ENCODE measurements at places on chromosomes 13 and 19. TPM values are rescaled to one million over a fixed set of nuclear protein-coding genes. Genes with fewer than 3 reads are reported as not detected.

Gene OR7A5
- not detected for total RNA-seq

Gene MUC16
- 0.42 TPM for total RNA-seq

Gene CPAMD8
- 14.1 TPM for total RNA-seq

DNA sequence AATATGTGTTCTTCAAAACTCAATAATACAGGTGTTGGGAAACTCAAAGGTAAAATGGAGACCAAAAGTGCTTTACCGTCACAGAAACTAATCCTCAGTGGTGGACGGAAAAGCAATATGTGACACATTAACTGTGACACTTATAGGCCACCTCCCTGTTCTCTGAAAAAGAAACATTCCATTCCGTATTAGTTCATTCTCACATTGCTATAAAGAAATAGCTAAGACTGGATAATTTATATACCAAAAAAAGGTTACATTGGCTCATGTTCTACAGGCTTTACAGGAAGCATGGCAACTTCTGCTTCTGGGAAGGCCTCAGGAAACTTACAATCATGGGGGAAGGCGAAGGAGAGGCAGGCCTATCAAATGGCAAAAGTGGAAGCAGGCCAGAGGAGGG lies 435.3 kb upstream of the HTR2A start:
- no peak overlapping the region for H3K4me3 ChIP-seq
- no peaks in the 10 kb centered on the region for H3K27me3 ChIP-seq
- no peaks in the 10 kb centered on the region for H3K4me1 ChIP-seq
- no peak overlapping the region for H3K27ac ChIP-seq
- no peak for DNase-seq

DNA sequence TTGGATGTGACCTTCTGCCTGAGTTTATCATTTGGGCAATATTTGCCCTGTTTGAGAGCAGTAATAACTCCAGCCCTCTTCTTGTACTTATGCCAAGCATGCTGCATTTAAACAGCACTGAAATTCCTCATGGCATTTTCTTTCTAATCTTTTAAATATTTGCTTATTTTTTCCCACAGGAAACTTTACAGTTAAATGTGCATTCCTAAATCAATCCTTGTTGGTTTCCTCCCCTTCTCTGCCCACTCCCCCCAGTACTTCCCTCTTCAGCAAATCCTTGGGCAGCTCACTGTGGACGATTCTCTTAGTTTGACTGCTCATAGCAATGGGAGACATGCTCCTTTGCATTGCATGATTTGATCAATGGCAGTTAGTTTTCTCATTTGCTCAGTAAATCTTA lies 68.7 kb downstream of the RAP2A start:
- no peaks in the 10 kb centered on the region for H3K4me1 ChIP-seq
- H3K27me3 ChIP-seq: no peaks in the 10 kb centered on the region
- no peak overlapping the region for H3K4me3 ChIP-seq
- H3K36me3 ChIP-seq: no peaks in the 10 kb centered on the region
- DNase-seq: no peak
